ENCODE measurements at places on chromosomes 12 and 14.

DNA sequence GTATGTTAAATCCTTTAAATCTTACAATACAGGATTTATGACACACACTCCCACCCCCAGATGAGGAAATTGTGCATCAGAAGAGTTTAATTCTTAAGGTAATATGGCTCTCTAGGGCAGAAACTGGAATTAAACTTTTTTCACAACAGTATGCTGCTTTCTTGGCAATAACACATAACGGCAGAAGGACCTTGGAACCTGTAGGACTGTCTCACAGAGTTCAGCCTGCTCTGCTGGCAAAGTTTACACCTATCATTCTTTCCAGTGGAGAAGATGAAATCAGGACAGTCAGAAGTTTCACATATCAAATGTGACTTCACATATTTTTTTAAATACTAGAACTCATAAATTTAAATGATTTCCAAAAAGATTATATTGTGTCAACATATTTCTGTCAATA lies 30.6 kb upstream of the MYF6 start:
- no peak for DNase-seq

DNA sequence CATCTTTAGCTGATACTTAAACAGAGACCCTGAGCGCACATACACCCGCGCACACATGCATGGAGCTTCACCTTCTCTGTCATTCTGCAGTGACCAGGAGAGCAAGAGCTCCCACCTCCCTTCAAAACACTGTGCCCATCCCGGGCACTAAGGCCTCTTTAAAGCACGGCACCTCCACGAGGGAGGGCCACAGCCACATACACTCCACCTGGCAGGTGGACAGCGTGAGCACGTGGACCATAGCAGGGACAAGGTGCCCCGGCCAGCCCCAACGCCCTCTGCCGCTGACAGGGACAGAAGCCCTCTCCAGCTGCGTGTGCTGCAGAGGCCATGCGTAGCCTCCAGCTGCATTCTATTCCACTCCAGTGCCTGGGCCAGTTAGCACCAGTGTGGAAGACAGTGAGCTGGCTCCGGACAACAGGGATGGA lies 5.4 kb downstream of the GAPDH start:
- no peak for DNase-seq

DNA sequence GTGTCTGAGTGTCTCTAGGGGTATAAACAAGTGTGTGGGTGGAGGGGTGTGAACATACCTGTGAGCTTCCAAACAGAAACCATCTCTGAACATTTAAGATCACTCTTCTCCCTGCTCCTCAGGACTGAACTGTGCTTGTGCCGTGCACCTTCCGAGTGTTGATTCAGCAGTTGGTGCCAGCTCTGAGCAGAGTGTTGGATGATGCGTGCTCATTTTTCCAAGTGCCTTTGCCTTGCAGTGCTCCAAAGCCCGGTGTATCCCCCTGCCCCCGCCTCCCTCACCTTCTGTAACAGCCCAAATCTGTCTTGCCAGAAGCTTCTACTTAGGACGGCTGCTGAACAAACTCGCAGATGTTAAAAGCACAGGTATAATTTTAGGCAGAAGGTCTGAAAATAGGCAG lies 4.4 kb downstream of the WSCD2 start:
- no peak for DNase-seq

- no peak for DNase-seq
Measured at GRCh38 chr12:83514372-83514771, 827.7 kb downstream of the TMTC2 start.

DNA sequence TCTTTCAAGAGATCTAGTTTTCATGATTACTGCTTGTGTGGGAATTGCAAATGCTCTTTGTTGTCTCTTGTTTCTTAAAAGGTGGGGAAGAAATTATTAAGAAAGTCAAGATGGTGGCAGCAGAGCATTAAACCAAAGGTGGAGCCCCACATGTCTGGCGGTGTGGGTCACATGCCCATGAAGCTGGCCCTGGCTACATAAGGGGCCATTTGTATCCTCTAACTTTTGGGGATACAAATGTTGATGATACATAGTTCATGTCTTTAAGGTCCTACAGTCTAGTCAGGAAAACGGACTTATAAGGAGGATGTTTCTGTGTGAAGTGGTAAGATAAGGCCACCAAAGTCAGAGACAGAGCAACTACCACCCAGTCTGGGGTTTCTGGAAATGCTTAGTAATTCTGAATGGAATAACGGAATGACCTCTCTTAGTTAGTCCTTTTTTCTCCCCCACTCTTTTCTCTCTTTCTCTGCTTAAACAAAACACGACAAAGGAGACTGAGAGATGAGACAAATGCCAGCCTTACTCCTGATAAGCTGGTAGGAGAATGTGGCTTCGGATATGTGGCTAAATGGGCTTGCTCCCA lies 39.9 kb upstream of the PTHLH start:
- DNase-seq, result no peak

GRCh38 chr12:65602253-65602609 lies 222.1 kb upstream of the HMGA2 start:
- no peak for DNase-seq

- no peak for DNase-seq
Measured at GRCh38 chr14:33848706-33849454, 102.0 kb downstream of the EGLN3 start.

DNA sequence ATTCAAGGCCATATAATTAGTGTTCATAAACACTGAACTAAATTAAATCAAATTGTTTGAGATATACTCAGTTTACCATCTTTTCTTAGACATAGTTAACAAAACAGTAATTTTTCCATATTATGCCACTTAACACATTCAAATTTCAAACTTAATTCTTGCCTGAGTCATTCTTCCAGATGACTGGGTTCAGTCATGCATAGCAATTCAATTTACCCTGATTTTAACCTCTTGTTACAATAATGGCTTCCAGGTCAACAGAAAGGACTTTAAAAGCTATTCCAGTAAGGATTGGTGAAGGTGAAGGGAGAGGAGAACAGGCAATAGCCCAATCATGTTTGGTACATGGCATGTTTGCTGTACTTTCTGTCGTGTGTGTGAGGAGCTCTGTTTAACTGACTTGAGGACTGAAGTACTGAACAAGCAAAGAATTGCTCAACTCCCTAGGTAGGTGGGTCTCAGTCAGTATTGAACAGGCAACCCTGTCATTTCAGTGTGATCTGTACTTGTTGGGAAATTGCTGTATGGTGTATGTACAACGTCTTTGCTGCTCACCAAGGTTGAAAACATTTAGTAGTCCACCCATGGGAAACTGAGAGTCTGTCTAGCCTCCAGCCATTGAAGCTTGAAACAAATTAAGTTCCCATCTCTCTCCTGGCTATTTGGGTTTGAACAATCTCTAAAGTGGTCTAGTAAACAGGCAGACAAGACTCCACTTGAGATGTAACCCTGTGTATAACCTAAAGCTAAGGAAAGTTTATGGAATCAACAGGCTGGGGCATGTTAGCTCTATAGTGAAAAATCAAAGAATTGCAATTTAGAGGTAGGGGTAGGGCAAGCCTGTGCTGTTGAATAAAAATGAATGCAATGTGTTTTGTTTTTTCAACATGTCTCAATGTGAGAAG lies 327.2 kb downstream of the BTG1 start:
- DNase-seq, result no peak

- DNase-seq, result no peak
Measured at GRCh38 chr14:88249266-88249665, 73.8 kb downstream of the KCNK10 start.

DNA sequence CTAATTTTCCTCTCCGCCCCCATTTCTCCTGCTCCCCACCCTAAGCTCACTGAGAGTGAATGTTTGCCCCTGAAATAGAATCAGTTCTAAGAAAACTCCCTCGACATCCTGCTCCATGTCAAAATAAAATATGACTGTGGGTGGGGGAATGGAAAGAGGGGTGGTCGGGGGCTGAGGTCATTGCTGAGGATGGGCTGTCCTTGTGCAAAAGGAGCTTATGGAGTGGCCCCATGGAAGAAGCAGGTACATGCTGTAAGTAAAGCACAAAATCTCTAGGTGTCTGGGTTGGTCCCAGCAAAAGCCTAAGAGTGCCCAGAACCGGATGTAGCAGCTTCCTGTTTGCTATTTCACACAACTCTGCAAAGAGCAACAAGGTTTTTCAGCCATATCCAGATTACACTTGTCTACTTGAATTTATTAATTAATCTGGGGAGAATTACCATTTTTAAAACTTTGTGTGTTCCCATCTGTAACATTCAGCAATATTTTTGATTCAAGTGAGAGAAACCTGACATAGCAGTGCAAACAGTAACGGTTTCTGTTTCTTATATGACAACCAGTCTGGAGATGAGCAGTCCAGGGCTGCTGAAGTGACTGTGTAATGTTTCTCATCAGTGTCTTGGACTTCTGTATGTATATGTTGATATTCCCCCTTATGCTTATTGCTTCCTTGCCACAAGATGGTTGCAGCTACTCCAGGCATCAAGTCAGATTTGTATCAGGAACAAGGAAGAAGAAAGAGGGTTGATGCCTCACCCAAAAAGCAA lies 40.4 kb upstream of the GZMB start:
- no peak for DNase-seq

DNA sequence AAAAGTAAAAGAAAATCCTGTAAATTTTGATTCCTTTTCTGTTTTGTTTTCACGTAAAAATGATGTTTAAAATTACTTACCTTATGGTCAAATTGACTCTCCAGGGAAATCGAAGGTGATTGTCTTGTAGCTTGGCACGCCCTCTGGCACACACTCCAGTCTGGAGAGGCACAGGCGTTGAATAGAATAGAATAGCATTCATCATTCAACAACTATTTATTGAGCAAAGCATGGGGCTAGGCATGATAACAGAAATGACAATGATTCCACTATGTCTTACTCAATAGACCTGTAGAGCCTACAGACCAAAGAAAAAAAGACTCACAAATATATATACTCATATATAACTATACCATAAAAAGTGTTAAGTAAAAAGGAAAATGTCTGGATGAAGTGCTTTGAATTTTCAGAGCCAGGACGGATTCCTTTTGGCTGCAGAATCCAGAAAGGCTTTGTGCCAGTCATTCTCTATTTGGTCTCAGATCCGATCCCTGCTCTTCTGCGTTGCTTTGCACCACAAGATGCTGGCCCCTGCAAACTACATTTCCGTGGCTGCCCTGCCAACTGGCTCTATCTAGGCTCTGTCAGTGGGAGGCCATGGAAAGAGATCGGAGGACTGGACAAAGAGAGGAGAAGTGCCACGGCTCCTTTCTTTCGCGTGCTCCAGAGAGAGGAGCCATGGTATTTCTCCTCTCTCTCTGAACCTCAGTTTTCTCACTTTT lies 231.8 kb downstream of the CRADD start:
- no peak for DNase-seq

GRCh38 chr12:42162965-42163364 lies 18.3 kb upstream of the GXYLT1 start:
- DNase-seq, result no peak

DNA sequence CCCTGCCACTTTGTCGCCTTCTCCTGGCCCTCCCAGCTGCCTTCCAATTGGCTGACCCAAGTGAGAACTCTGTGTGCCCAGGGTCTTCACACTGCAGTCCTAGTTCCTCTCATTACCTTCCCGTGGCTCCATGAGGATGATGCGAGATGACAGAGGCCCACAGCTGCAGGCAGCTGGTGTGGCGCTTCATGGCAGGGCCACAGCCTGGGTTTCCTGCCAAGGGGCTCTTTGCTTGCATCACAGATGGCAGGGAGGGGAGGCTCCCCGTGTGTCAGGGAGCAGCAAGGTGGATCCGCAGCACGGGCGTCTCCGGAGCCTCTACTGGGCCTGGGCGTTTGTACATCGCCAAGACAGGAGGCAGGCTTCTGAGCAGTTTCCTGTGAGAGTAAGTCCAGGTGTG lies 28.9 kb downstream of the DEGS2 start:
- no peak for DNase-seq

GRCh38 chr12:47360771-47361388 lies 281.1 kb upstream of the AMIGO2 start:
- peak; percentile 25 for DNase-seq

DNA sequence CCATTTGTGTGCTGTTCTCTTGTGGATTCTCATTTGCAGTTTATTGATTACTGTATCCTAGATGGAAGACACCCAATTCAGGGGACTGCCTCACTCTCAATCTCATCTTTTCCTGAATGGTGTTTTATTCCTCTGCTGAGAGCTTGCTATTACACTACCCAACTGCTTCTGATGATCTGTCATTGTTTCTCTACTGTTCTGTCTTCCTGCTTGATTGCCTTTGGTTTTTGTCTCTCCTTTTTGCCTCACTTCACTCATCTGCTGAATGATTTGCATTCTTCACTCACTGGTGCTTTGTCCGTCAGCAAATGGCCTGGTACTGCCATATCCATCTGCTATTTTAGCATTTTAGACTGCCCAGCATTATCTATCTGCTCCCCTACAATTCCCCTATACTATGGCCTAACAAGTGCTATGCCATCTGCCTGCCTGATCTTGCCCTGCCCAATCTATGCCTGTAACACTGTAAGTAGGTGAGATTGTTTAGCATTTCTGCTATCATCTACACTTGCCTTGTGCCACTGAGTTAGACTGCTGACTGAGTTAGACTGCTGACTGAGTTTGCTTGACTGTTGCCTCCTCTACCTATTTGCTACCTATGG lies 335.1 kb downstream of the GPHN start:
- DNase-seq, result no peak

GRCh38 chr14:62557416-62557815 lies 487.8 kb downstream of the KCNH5 start:
- no peak for DNase-seq

DNA sequence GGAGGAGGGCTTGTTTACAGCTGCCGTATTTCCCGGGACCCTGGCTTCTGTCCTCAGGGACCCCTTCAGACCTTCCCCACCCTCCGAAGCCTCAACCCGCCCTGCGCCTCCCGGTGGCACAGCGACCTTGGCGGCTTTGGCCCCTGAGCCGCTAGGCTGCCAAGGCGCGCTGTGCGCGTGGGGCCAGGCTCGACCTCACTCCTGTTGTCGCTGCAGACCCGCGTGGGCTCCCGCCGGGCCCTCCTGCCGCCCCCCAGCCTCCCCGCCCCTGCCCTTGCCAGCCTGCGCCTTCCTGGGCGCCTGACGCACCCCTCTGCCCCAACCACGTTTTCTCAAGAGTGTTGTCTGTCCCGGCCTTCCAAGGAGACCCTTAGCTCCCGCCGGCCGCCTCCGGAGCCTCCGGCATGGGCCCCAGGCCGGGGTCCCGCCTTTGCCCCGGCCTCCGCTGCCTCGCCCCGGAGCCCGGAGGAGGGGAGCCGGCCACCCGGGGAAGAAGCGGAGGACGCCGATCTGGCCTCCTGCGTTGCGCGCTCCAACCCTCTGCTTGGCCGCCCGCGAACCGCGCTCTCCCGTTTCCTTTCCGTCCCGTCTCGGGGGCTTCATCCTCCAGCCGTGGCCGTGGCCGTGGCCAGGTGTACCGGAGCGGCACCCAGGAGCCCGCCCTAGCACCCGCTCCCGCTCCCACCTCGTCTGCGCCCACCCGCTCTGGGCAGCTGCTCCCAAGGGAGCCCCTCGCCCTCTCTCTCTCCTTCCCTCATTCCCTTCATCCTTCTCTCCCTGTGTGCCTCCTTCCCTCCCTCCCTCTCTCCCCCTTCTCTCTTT lies 19.9 kb downstream of the PPP2R5C start:
- DNase-seq, result peak; percentile 28

- no peak for DNase-seq
Measured at GRCh38 chr12:51218607-51219161, 822 bp upstream of the POU6F1 start.

GRCh38 chr12:894226-894625 lies 55.3 kb downstream of the RAD52 start:
- no peak for DNase-seq
